Type B pancreatic cell (in vitro differentiated cells): ENCODE measurements at places on chromosomes 12 and 14. TPM values are rescaled to one million over a fixed set of nuclear protein-coding genes. Genes with fewer than 3 reads are reported as not detected.

HOXC4 gene
- 6.7 and 47.9 TPM in 2 replicates for total RNA-seq

LHX5 gene
- 0.12 TPM in 1 of 2 replicates, not detected in the other for total RNA-seq

TMEM263 gene
- 48.9 and 55.5 TPM in 2 replicates for total RNA-seq

DNA sequence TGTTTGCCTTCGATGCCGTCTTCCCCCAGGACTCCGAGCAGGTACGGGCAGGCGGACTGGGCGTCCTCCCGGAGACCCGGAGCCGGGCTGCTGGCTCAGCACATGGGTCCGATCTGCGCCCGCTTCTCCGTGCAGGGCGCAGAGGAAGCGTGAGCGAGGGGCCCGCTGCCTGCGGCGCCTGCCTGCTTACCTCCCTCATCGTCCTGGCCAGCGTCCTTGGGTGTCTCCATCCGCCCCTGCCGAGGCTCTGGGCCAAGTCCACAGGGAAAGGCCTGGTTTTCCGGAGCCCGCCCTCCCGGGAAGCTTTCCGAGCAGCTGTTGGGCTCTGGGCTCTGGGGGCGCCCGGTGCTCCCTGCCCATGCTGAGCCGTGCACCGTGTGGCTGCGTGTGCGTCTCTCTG is 33.5 kb downstream of the KIF26A start:
- peaks cover 14% of the 10 kb centered on the region for H3K4me1 ChIP-seq
- no peak for DNase-seq
- H3K4me3 ChIP-seq: peak overlapping the region; percentile 61
- no peaks in the 10 kb centered on the region for H3K36me3 ChIP-seq

DNA sequence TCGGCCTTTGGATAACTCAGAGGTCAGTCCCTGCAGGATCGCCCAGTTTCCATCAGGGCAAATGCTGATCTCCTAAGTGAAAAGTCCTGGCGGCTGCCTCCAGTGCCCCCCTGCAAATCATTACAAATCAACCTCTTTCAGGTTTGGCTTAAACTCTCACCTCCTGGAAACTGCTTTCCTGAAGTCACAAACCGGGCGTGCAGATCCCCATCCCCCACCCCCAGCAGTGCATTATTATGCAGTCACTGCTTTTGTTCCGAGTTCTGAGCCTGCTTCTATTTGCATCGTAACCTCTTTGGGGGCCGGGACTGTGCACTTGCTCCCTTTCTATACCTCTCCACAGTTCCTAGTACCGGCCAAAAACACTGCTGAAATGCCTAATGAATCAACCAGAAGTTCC is at the start of gene USP44:
USP44 (minus strand) TSS at position 172 of the 400 bp plus-strand sequence. CDS start 17,220 bp downstream, outside the sequence.
- DNase-seq: no peak
- H3K27ac ChIP-seq: no peak within 1 kb of the TSS
- peaks cover 6% of the 10 kb centered on the region for H3K4me1 ChIP-seq
- H3K4me3 ChIP-seq: peak within 1 kb of the TSS; percentile 33
- H3K27me3 ChIP-seq: peaks cover 78% of the 10 kb centered on the region

- H3K27me3 ChIP-seq: peaks cover 5% of the 10 kb centered on the region
- H3K36me3 ChIP-seq: no peaks in the 10 kb centered on the region
- H3K4me3 ChIP-seq: no peak overlapping the region
- no peak for DNase-seq
Measured at GRCh38 chr12:127780881-127781280, 486.1 kb upstream of the TMEM132C start.
